SW480 (cell line): ENCODE measurements at places on chromosomes 4 and X.
A peak's percentile ranks its signal among the peaks of the same experiment; 100 is the strongest.

DNA sequence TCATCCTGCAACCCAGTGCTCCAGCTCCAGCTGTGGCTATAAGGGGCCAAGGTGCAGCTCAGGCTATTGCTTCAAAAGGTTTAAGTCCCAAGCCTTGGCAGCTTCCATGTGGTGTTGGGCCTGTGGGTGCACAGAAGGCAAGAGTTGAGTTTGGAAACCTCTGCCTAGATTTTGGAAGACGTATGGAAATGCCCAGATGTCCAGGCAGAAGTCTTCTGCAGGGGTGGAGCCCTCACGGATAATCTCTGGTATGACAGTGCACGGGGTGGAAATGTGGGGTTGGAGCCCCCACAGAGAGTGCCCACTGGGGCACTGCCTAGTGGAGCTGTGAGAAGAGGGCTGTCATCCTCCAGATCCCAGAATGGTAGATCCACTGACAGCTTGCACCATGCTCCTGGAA is 44.5 kb downstream of the CYTL1 start:
- DNase-seq = no peak

- DNase-seq = no peak
Measured at GRCh38 chrX:140151316-140151715, 186.0 kb upstream of the CXorf66 start.

- DNase-seq = no peak
Measured at GRCh38 chrX:7201496-7201895, 53.5 kb upstream of the PUDP start.

- no peak for DNase-seq
Measured at GRCh38 chr4:85672959-85673358, 198.0 kb downstream of the ARHGAP24 start.

- no peak for DNase-seq
Measured at GRCh38 chr4:68570122-68570507, 6.0 kb downstream of the UGT2B17 start.

- DNase-seq = no peak
Measured at GRCh38 chr4:42284030-42284429, 113.3 kb upstream of the SHISA3 start.

DNA sequence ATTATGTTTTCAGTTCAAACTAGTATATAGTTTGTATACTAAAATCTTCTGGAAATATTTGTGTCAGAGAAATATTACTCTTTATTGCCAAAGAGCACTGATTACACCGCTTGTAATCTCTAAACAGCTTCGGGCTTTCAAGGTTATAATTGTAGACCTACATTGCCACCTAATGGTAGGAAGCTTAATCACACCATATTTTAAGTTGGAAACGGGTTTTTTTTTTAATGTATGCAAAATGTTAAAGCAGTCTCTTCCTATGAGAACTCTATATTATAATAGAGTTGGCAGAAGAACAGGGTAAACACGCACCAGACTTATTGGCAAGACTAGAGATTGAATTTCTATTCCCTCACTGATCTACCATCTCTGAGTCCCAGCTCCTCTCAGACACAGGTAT is 19.5 kb upstream of the NFXL1 start:
- peak; percentile 24 for DNase-seq

GRCh38 chr4:85866508-85866907 is 391.6 kb downstream of the ARHGAP24 start:
- DNase-seq = no peak

- no peak for DNase-seq
Measured at GRCh38 chr4:101807351-101807750, 16.8 kb downstream of the BANK1 start.

DNA sequence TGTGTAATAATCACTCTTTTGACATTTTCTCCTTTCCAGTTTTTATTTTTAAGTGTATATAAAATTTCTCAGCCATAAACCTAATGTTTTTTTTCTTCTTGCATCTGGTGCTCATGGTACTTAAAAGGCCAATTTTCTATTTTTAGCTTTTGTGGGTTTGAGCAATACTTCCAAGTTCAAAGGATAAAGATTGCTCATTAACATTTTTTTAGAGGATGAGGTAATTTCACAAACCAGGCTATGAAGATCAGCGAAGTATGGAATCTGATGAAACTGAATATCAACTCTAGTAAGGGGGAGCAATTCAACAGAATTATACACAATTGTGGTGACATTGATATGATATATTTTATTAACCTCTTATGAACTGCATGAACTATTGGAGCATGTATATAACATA is 25.8 kb upstream of the KLHL34 start:
- DNase-seq = peak; percentile 10

GRCh38 chr4:72063726-72064125 is 31.9 kb downstream of the NPFFR2 start:
- DNase-seq = no peak

GRCh38 chrX:18970465-18970864 is 13.4 kb downstream of the PHKA2 start:
- no peak for DNase-seq

GRCh38 chr4:152289941-152290340 is 246.0 kb downstream of the FBXW7 start:
- no peak for DNase-seq

- no peak for DNase-seq
Measured at GRCh38 chrX:20595928-20596575, 329.3 kb upstream of the RPS6KA3 start.

DNA sequence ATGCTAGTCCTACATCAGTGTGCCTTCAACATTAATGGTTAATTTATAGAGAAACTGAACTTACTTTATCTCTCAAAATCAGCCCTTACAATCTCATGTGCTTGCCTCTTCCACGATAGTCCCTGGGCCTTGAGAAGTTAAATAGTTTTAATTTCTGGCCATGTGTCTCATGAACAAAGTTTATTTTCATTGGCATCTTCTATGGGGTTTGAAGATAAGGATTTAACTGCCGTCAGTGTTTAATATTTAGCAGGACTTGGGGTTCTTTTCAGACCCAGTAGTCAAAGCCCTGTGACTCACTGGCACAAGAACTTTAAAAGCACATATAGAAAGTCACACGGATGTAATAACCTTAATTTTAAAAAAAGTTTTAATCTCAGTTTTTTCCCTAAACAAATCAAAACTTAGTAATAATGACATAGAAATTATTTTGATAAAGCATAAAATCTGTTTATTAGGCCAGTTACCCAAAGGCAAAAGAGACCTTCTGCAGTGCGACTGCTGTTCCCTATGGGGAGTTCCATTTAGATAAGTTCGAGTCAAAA is 10.1 kb upstream of the MPP1 start:
- no peak for DNase-seq

DNA sequence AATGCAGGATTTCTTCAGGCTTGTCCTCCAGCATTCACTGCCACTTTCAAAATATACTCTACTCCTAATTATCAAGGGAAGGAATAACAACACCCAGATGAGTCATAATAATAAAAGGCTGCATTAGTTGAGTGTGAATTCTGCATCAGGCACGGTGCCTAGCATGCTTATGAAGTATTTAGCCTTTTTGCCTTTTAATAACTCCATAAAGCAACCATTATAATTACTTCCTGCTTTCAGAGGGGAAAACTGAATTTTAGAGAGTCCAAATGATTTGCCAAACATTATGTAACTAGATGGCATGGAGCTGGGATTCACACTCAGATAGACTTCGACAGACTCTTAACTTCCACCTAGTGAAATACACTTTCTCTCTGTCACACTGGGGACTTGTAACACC is 2365.5 kb downstream of the PCDH7 start:
- DNase-seq = no peak

- DNase-seq = no peak
Measured at GRCh38 chr4:139685180-139685579, 19.6 kb downstream of the MGST2 start.

GRCh38 chr4:42541647-42542046 is 115.3 kb downstream of the ATP8A1 start:
- no peak for DNase-seq

GRCh38 chrX:107123750-107124149 is 5.1 kb upstream of the RBM41 start:
- DNase-seq = no peak

DNA sequence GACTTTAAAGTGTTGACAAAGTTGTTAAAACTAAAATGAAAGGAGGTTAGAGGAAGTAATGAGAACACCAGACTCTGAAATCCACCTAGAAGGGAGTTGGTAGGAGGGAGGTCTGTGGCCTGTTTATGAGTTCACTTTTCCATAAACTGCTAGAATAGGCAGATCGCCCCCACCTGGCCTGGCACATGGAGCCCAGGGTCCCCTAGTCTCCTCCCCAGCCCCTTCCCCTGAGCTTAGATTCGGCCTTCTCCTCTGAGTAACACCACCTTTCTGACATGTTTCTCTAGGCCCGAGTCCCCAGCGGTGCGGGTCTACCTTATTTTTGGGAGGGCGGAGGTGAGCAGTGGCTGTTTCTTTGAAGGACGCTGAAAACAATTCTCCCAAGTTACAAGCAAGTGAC is 54.5 kb upstream of the FAT1 start:
- no peak for DNase-seq

- no peak for DNase-seq
Measured at GRCh38 chr4:30770049-30770549, 49.9 kb downstream of the PCDH7 start.

GRCh38 chr4:61739887-61740286 is 539.8 kb downstream of the ADGRL3 start:
- no peak for DNase-seq

GRCh38 chrX:21171181-21171580 is 203.0 kb upstream of the CNKSR2 start:
- no peak for DNase-seq

- no peak for DNase-seq
Measured at GRCh38 chr4:37487668-37488067, 198.5 kb downstream of the RELL1 start.

- no peak for DNase-seq
Measured at GRCh38 chr4:1208266-1208961, 36.0 kb upstream of the SPON2 start.

- DNase-seq = no peak
Measured at GRCh38 chr4:186920483-186920882, 196.8 kb upstream of the FAT1 start.

GRCh38 chrX:70762285-70762684 is 146.2 kb downstream of the TEX11 start:
- no peak for DNase-seq

DNA sequence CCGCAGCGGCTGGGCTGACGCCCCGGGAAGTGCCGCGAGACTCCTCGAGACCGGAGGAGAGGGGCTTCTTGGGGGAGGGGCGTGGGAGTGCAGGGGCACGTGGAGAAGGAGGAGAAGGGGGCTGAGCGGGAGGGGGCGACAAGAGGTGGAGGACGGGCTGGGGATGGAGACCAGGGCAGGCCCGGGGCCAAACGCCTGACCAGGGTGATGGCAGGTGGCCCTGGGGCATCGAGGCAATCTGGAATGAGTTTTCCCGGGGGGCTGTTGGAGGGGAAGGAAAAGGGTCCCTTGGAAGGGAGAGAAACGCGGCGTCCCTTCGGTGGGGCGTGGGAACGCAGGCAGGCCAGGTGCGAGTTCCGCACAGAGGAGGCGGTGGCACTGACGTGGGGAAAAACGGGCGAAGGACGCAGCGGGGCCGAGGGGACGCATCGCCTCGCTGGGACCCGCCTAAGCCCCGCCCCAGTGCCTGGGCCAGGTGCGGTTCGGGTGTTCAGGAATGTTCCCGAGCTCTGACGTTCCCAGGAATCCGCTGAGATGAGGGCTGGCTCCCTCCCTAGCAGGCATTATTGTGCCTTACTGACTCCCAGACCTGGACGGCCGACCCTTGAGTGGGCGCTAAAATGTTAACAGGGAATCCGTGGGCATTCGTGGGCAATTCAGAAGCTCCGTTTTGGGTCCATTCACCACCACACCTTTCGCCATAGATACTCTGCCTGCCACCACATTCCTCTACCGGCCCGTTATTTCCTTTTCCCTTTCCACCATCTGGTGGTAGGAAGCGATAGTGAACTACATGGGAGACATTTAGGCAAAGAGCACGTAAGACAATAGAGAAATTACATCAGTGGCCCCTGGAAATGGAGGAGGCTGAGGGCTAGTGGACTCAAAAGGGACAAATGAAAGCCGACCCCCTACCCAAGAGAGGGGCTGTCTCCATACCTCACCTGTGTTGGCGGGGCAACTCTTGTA is 795 bp upstream of the SH3KBP1 start:
- DNase-seq = peak; percentile 89

DNA sequence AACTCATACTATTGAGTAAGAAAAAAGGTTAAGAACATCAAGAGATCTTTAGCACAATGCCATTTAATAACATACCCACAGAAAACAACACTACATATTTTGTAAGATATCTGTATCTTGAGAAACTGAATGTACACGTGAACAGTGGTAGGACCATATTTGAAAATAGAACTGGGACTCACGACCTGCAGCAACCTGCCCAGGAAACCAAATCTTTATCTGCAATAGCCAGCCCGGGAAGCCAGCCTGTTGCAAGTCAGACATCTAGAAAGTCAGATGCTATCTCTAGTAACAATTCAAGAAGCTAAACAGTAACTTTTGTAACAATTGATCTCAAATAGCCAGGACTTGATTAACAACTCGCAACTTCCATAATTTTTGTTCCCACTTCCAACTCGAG is 52.6 kb upstream of the SOD3 start:
- no peak for DNase-seq

- DNase-seq = no peak
Measured at GRCh38 chr4:37758226-37758625, 68.3 kb upstream of the PGM2 start.

DNA sequence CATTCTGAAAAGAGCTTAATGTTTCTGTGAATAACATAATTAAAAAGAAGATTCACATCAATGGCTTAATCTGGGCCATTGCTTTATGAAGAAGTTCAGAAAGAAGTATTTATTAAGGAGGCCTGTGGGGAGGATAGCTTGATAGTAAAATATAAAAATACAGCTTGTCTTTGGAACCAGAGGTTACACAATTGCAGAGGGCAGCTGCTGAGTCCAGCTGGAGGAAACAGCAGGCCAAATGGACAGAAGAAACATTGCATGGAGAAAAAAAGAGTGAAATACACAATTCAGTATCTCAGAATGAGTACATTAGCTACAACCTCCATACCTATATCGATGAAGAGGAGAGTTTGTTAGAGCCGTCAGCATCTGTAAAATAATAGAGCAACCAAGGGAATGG is 148.0 kb upstream of the NPY2R start:
- DNase-seq = no peak

- no peak for DNase-seq
Measured at GRCh38 chr4:6340446-6341015, 70.9 kb downstream of the WFS1 start.

DNA sequence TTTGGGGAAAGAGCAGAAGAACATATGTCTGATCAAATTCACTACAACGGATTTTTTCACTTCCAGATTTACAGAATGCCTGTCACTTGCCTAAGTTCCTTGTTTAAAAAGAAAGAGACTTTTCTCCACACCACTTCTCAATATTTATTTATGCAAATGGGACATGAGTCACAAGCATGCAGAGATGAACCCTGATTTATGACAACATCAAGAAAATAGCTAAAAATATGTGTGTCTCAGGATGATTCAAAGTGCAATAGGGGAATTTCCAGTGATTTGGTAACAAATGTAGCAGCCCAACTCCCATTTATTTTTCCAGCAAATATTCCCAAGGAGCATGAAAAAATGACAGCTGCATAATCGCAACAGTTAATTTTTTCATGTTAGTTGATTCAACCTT is 180.4 kb upstream of the FAT1 start:
- DNase-seq = no peak
